ENCODE measurements at places on chromosomes 12 and 14. TPM values are rescaled to one million over a fixed set of nuclear protein-coding genes. Genes with fewer than 3 reads are reported as not detected.

GRCh38 chr14:61761557-61761956 is 663 bp upstream of the SNAPC1 start:
- peak overlapping the region; percentile 24 for H3K27ac ChIP-seq
- no peak for DNase-seq
- H3K4me3 ChIP-seq, result peak overlapping the region; percentile 97

OTUB2 gene
- total RNA-seq, result 22.2 TPM

GRCh38 chr12:2382370-2383155 is 329.8 kb downstream of the CACNA1C start:
- no peaks in the 10 kb centered on the region for H3K36me3 ChIP-seq
- no peak for DNase-seq
- H3K27ac ChIP-seq, result no peak overlapping the region

DNA sequence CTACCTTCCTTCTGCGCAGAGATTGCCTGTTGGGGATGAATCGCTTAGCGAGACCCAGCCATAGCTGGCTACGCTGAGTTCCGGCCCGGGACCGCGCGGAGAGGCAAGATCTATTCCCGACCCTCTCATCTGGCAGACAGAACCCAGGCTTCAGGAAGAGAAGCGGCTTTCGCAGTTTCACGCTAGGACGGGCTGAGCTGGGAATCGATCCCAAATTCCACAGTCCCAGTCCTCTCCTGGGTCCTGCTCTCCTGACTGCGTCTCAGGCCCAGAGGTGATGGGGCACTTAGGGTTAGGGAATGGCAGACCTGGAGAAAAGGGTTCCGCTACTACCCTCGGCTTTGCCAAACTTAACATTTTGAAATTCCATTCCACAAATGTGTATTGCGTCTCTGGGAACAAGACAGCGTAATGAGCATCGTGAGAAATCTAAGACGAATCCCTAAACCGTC is 2.8 kb downstream of the PTPN21 start:
- peak; percentile 6 for DNase-seq
- H3K36me3 ChIP-seq, result peaks cover 30% of the 10 kb centered on the region
- H3K27ac ChIP-seq, result no peak overlapping the region
- peaks cover 32% of the 10 kb centered on the region for H3K4me1 ChIP-seq
- no peaks in the 10 kb centered on the region for H3K27me3 ChIP-seq

GRCh38 chr14:98819132-98819866 is 452.7 kb downstream of the BCL11B start:
- peaks cover 29% of the 10 kb centered on the region for H3K4me1 ChIP-seq
- DNase-seq, result peak; percentile 78
- no peaks in the 10 kb centered on the region for H3K36me3 ChIP-seq
- H3K4me3 ChIP-seq, result peak overlapping the region; percentile 5

DNA sequence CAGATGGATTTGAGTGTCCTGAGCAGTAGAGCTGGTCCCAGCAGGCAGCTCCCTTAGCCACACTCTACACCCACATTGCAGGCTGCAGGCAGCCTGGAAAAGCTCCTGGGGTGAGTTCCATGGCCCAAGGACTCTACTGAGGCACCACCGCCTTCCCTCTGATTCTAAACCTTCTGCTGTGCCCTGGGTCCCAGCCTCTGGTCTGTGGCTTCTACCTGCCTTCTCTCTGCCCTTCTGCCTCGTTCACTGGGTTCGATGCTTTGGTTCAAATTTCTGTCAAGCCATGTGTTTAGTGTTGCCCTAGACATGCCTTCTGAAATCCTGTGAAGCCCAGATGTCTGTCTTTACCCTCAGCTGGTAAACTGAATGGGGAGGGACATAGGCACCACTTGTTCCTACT is 1.5 kb upstream of the FGF6 start:
- no peak for DNase-seq
- no peaks in the 10 kb centered on the region for H3K4me1 ChIP-seq
- peaks cover 92% of the 10 kb centered on the region for H3K27me3 ChIP-seq

SLC38A2 gene
- 170 TPM for total RNA-seq

RPGRIP1 gene
- total RNA-seq, result not detected

PTGDR gene
- not detected for total RNA-seq

- no peak overlapping the region for H3K27ac ChIP-seq
- H3K4me3 ChIP-seq, result no peak overlapping the region
- H3K4me1 ChIP-seq, result peaks cover 37% of the 10 kb centered on the region
- DNase-seq, result no peak
These were observed 278.2 kb downstream of the ZFP36L1 start for GRCh38 chr14:68514608-68515194.

RERG gene
- total RNA-seq, result 6.0 TPM
